Mesenteric fat pad (tissue), 1 donor: ENCODE measurements at places on chromosomes 12 and 14.

DNA sequence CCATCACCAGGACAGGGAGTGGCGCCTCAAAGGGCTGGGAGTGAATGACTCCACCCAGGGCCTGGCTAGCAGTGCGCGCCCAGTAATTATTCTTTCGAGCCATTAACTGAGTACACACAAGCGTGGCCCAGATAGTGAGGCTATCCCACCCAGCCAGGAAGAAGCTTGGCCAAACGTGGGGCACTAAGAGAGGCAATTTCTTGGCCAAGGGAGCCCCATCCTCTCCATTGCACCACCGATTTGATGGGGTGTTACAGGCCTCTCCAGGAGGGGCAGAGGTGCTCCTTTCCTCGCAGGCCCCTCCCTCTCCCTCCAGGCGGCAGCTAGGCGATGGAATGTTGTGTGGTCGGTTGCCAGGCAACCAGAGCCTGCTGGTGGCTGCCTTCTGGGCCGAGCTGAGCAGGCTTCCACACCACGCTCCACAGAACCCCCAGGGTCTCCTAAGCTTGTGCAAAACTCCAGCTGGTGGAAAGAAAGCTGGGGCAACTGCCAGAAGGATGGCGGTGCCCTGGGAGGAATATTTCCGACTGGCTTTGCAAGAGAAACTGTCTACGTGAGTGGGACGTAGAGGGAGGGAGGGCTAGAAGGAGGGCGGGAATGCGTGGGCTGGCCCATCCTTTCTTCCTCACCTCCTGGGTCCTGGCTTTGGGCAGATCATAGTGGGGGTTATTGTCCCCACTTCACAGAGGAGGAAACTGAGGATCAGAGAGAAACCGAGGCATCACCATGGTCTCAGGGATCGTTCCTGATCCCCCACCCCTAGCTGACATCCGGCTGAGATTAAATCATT lies at the start of gene CFAP73:
CFAP73 (plus strand) TSS at position 364 of the 790 bp plus-strand sequence; CDS start at position 498, 134 bp downstream.
- no peak for DNase-seq

DNA sequence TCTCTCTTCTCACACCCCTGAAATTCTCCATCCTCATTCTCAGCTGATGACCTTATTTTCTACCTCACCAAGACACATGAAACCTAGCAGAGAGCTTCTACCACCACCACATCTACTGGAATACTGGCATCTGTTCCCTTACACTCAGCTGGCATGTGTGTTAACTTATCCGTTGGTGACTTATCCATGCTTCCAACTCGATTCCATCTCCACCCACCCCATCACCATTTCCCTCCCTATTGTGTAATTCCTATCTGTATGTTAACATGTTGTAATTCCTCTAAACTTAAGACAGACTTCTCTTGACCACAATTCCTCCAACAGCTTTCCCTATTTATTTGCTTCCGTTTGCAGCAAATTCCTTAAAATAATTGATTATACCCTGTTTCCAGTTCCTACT lies 15.4 kb downstream of the C1S start:
- DNase-seq, result no peak

DNA sequence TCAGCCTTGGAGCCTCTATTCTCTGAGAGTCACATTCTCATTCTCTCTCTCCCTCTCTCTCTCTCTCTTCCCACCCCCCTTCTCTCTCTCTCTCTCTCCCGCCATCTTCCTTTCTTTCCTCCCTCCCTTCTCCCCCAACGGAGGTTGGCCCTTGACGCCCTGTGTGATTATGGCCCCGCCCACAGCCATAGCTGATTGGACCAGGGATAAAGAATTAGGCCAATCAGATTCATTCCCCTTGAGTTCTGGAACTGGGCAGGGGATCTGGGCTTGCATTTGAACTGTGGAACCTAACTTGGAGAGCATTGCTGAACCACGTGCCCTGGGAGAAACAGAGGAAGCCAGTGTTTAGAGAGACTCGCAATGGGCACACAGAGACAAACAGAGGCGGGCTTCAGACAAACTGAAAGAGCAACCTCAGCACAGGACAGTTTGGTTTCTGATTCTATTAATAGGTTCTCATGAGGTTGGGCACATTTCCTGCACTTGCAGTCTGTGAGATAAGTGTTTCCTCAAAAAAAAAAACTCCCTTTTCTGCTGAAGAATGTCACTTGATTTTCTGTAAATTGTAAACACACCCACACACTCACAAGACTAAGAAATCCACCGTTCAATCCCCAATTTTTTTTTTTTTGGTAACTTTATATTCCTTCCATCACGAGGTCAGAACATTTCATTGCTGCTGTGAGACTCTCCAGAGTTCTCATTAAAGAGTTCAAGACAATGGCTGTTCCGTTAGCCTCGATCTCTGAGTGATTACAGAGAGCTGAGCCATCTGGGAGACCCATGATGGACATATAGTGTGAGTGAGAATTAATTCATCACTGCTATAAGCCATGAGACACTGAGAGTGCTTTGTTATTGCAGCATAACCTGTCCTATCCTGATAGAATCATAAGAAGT lies 3.5 kb upstream of the P2RX7 start:
- DNase-seq, result no peak

GRCh38 chr14:99698236-99698635 lies 14.1 kb downstream of the CYP46A1 start:
- no peak for DNase-seq

GRCh38 chr12:97306147-97306546 lies 156.5 kb upstream of the RMST start:
- DNase-seq, result no peak

DNA sequence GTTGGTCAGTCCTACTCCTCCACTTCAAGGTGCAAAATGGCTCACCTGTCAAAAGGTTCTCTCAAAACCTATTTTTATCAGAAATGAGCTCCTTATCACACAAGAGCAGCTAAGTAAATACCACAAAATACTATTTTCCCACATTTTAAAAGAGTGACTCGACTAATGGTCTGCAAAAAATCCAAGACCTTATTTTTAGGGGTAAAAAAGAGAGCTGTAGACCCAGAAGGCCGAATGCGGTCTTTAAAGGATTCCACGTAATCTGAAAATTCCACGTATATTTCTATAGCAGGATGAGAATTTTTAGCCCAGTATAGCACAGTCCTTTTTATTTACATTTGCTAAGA lies 3.8 kb downstream of the C14orf93 start:
- no peak for DNase-seq

GRCh38 chr12:54126029-54126695 lies 62.6 kb downstream of the SMUG1 start:
- no peak for DNase-seq

GRCh38 chr14:49892301-49892635 lies 614 bp upstream of the ARF6 start:
- DNase-seq, result no peak

GRCh38 chr14:89123851-89124250 lies 293.2 kb downstream of the FOXN3 start:
- no peak for DNase-seq

GRCh38 chr12:109721276-109721675 lies 7.7 kb downstream of the FAM222A start:
- no peak for DNase-seq

GRCh38 chr12:123126294-123127181 lies 24.4 kb downstream of the PITPNM2 start:
- DNase-seq, result no peak

DNA sequence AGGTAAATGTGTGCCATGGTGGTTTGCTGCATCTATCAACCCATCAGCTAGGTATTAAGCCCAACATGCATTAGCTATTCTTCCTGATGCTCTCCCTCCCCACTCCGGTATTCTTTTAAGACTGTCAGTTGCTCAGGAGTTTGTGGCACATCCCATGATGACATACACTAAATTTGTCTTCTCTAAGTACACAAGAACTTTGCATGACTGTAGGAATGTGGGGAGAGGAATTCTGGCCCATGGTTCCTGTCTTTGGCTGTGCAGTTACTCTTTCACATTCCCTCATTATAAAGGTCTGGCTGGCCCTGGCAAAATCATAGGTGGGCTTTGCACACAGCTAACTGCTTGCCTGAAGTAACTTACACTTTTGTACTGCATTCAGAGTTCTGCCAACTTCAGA lies 30.3 kb downstream of the HMGA2 start:
- DNase-seq, result no peak

DNA sequence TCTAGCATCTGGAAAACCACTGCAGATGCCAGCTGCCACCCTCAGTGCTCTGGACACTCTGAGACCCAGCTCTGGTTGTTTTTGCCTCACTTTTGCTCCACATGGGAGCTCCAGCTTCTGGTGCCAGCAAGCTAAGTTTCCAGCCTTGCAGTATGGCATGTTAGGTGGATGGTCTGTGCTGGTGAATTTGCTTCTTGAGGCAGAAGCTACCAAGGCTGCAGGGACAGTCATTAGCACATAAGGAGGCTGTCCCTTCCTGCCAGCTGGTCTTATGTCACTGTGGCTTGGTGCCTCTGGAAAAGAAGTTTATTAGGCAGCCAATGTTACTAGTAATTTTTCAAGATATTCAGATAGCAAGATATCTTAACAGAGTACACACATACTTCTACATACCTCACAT lies 64.2 kb upstream of the CSRP2 start:
- DNase-seq, result no peak

GRCh38 chr14:92687681-92688433 lies 60.6 kb downstream of the LGMN start:
- no peak for DNase-seq

DNA sequence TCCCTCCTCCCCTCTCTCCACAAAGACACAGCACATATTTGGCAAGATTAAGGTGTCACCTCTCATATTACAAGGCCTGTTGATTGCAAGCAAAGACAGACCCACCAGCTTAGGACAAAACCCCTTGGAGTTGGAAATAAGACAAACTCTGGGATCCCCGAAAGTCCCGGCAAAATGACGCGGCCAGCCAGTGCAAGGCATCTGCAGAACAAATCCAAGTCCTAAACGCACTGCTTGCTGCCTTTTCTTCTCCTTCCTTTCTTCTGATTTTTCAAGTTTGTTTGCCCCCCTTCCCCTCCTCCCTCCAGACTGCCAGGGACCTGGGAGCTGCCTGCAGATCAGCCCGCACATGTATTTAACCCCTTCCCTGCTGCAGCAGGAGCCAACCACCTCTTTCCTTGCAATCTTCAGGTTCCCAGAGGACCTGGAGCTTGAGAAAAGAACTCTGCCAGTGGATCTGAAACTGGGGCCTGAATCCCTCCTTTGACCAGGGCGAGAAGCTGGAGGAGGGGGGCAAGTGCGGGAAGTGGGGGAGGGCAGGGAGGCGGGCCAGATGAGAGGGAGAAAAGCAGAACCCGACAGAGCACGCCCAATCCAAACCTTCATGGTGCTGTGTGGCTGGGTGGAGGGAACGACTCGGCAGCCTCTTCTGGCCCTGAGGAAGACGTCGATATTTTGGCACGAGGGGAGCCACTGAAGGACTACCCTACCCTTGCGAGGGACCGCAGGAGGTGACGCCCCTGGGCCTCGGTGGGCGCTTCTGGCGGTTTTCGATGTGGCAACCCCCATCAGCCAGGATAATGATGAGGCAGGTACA lies 2.0 kb upstream of the NTF3 start:
- DNase-seq, result no peak
